Posterior vena cava (tissue), 2 donors: ENCODE measurements at places on chromosomes 2 and 18. TPM values are rescaled to one million over a fixed set of nuclear protein-coding genes. Genes with fewer than 3 reads are reported as not detected.

The FAP gene
- total RNA-seq, result 43.2 TPM

The TMEM169 gene
- 0.51 TPM for total RNA-seq

The SPIRE1 gene
- total RNA-seq, result 47.8 TPM

The CHN1 gene
- 9.8 TPM for total RNA-seq

The DSG1 gene
- not detected for total RNA-seq

The LYPD6 gene
- 0.23 TPM for total RNA-seq

The WDSUB1 gene
- 4.9 TPM for total RNA-seq
